ENCODE measurements at places on chromosomes 1 and 21. TPM values are rescaled to one million over a fixed set of nuclear protein-coding genes. Genes with fewer than 3 reads are reported as not detected.

The CXADR gene
- 43.5 TPM for total RNA-seq

The GJA4 gene
- not detected for total RNA-seq

The NLRP3 gene
- under 0.01 TPM for total RNA-seq

The RSRP1 gene
- total RNA-seq, result 84.0 TPM

The FCRL4 gene
- total RNA-seq, result not detected

The PEAR1 gene
- total RNA-seq, result 1.8 TPM

The RO60 gene
- 140 TPM for total RNA-seq

The MROH7 gene
- total RNA-seq, result under 0.01 TPM

The PLA2G2C gene
- total RNA-seq, result not detected

The LINGO4 gene
- under 0.01 TPM for total RNA-seq

The OR10X1 gene
- total RNA-seq, result not detected

The WDR64 gene
- not detected for total RNA-seq

The ACOT7 gene
- 89.8 TPM for total RNA-seq

The KRTAP13-3 gene
- not detected for total RNA-seq

The NBPF26 gene
- total RNA-seq, result 46.6 TPM

The C1QB gene
- total RNA-seq, result not detected

The PER3 gene
- 4.5 TPM for total RNA-seq

The CELA3A gene
- not detected for total RNA-seq
